ENCODE measurements at places on chromosomes 5 and 9.

DNA sequence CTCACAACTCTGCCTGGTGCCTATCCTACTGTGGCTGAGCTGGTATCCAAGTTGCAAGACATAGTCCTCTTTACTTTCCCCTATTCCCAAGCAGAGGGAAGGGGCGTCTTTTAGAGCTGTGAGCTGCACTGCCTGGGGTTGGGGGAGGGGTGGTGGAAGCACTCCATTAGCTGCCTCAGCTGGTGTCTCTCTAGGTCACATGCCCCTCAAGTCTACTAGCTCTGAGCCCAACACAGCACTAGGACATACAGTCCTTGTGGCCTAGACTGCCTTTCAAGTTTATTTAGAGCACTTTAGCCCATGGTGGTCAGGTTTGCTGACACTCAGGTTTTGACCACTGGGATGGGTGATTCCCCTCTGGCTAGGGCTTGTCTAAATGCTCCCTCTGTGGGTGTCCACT, 54.7 kb downstream of the SREK1 start:
- DNase-seq, result no peak

DNA sequence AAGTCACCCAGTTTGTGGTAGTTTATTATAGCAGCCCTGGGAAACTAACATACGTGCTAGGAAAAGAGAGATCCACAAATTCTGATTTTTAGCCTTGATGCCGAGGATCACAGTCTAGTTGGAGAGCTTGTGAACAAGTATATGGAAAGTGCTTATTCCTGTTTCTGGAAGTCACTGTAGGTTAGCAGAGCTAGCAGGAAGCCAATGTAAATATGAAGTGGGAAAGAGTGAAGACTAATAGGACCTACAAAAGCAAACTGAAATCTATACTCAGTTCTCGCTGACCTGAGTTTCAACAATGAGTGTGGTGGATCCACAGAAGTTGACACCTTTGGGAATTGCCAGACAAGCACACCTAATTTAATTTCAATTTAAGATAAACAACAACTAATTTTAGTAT, 254.9 kb downstream of the PLK2 start:
- no peak for DNase-seq

GRCh38 chr5:43685252-43685950, 82.4 kb downstream of the NNT start:
- DNase-seq, result no peak

DNA sequence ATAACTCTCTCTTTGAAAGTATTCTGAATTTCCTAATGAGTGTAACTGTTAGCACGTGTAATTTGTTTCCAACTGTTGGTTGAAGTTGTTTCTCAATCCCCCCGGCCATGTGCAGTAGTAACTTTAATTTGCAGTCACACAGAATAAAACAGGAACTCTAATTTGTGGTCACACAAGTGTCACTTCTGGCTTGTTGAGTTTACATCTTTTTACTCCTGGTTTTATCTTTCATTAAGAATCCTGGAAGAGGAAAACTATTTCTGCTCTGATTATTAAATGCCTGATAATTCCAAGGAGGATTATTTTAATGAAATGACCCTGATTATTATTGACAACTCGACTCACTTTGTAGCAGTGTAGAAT, 1.2 kb downstream of the SCAMP1 start:
- DNase-seq, result no peak

- no peak for DNase-seq
Observed at GRCh38 chr5:157913575-157913974, 54.6 kb upstream of the CLINT1 start.

DNA sequence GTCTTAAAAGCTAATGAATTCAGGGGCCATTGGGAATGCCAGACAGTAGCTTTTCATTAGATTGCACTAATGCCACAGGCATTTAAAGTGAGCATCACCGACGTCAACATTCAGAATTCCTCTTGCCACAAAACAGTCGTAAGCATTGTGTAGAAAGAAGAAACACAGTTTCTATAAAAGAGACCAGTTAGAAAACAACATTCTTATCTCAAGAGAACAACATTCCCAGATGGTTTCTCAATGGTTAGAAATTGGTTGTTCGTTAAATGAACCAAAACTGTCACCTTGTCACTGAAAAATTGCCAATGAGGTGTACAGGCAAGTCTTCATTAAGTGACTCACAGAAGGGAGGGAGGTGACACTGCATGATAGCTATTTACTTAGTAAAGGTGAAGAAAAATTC, 401.6 kb upstream of the PRR16 start:
- DNase-seq, result no peak

GRCh38 chr5:61319388-61320146, 12.5 kb upstream of the ZSWIM6 start:
- no peak for DNase-seq

DNA sequence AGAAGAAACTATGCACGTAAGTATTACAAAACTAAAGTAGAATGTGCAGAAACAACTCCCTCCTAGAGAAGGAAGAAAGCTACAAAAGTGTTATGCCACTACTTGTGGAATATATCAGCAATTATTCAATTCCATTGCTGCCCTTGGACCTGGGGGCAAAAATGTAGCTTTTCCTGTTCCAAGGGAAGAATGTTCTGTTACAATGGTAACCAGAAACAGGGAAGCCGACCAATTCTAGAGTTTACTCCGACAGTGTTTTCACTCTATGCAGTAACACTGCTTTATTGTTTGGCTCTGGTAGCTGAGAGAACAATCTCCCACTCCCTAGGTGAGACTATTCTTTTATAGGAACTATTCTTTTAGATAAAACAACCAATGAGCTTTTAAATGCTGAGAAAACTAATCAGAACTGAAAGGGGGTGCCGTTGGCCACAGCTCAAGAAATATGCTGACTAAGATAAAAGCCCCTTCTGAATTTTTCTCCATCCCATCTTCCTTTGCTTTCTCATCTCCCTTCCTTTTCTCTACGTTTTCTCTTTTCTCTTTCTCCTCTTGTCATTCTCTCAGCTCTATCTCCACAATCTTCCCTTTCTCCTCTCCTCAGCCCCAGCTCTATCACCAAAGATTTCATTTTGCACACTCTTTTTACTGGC, 54.1 kb downstream of the SLC1A3 start:
- no peak for DNase-seq

GRCh38 chr9:83544002-83544698, 5.9 kb upstream of the FRMD3 start:
- no peak for DNase-seq

DNA sequence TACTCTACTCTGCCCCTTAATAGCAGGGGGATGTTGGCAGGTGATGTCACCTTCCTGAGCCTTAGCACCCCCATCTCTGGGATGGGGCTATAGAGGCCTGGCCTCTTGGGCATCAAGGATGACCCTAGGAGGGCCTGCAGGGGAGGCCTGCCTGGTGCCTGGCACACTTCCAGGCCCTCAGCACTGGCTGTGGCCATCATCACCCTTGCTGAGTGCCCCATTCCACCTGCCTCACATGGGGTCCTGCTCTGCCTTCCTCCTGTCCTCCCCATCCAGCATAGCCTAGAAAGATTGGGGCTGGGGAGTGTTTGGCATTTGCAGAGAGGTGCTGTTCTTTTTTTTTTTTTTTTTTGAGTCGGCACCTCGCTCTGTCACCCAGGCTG, 17.7 kb upstream of the PHYHD1 start:
- DNase-seq, result no peak

- no peak for DNase-seq
Observed at GRCh38 chr9:37371565-37372464, 50.7 kb upstream of the GRHPR start.

DNA sequence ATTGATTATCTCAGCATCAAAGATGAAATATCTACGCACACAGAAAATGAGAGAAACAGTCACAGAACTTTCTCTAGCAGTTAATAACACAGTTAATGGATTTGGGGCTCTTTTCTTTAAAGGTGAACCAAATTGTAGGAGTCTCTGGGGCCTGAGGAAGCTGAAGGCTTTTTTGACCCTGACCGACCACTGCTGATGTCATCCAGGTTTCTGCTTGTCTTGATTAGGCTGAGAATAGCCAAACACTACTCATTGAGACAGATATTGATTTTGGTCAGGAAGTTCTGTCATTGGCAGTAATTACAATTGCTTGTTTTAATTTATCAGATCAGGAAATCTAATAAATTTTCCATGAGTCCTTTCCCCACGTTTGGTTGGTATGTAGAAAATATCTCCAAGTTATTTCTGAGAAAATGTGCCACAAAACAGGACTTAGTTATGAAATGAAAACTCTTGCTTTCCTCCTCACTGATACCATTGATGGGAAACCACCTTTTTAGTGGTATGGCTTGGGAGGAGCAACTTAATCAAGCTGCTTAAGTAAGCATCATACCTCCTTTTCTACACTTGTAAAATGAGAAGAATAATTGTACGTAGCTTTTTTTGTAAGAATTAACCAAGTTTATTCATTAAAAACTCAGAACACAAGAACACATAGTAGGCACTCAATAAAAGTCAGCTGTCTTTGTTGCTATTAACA, 19.7 kb downstream of the CARTPT start:
- DNase-seq, result no peak

GRCh38 chr9:14189578-14189977, 124.4 kb downstream of the NFIB start:
- no peak for DNase-seq

DNA sequence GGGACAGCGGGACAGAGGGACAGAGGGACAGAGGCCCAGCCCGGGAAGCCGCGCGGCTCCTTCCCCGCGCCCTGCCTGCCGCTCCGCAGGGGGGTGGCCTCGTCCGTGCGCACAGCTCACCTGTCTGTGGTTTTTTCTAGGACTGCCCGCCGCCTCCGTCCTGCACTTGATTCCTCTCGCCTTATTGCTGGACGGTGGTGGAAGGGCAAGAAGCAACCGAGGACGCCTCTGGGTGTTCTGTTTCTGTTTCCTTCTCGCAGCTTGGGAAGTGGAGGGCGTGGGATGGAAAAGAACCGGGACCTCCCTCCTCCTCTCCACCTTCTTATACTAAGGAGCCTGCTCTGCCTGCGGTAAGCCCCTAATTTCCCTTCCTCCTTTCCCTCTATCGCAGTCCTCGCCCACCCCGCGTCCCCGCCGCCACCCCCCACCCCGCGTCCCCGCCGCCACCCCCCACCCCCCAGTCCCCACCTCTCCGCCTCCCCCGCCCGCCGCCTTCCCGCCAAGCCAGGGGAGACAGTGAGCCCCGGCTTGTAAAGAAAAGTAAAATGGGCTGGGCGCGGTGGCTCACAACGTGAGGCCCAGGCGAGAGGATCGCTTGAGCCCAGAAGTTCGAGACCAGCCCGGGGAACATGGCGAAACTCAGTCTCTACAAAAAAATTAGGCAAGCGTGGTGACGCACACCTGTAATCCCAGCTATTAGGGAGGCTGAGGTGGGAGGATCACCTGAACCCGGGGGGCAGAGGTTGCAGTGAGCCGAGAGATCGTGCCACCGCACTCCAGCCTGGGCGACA, 9.6 kb upstream of the FLT4 start:
- DNase-seq, result no peak

- no peak for DNase-seq
Observed at GRCh38 chr5:82812575-82812974, 264.6 kb downstream of the TMEM167A start.

- no peak for DNase-seq
Observed at GRCh38 chr5:67181648-67182221, 14.9 kb downstream of the CD180 start.

- no peak for DNase-seq
Observed at GRCh38 chr9:26937816-26938371, 9.1 kb downstream of the PLAA start.

- DNase-seq, result no peak
Observed at GRCh38 chr9:9790216-9790872, 822.5 kb downstream of the PTPRD start.

DNA sequence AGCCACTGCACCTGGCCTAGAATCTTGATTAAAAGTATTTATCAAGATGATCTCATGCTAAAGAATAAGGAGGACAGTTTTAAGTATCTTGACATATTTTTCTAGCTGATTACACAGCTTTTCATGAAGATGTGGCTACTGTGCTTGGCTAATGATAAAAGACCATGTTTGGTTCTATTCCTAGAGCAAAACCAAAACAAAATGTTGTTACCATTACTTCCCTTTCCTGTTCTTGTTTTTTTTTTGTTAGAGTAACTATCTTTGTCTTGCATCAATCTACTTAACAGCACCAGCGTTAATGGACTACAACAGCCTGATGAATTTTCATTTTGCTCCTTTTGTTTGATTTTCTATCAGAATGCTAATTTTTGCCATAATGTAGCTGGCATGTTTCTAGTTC, 86.2 kb upstream of the DHFR start:
- no peak for DNase-seq

DNA sequence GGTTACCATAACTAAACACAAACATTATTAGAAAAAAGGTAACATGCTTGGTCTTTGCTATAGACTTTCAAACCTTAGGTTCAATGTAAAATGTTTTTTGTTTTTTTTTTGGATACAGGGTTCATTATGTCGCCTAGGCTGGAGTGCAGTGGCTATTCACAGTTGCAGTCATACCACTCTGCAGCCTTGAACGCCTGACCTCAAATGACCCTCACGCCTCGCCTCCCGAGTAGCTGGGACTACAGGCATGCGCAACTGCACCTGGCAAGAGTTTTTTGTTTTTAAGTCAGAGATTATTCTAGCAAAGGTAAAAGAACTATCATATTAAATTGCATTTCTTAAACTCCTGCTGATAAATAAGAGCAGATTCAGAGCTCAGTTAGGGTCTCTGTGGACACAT, 55.1 kb upstream of the NR5A1 start:
- DNase-seq, result no peak

DNA sequence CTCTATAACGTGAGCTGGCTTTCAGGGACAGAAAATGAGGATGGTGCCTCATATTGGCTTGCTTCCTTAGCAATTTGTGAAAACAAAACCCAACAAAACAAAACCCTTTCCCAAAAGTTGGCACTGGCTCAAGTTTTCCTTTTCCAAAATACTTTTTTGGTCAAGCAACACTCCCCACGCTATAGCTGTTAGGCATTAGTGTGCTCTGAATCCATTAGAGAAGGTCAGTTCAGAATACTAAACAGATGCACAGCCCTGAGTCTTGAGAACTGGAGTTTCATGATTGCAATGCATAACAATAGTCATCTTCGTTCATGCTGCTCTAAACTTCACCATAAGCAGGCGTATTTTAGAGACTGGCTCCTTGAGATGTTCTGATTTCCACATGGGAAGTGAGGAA, 172.0 kb upstream of the KLF9 start:
- DNase-seq, result no peak

Measured in activated naive CD4-positive, alpha-beta T cell (primary cell).